GM13976 (cell line): ENCODE measurements at places on chromosomes 7 and 10.

- no peak for DNase-seq
These were observed 96.4 kb downstream of the CCSER2 start for GRCh38 chr10:84424731-84425167.

GRCh38 chr7:81162771-81163525 lies 244.1 kb upstream of the SEMA3C start:
- DNase-seq: no peak

- DNase-seq: no peak
These were observed 90.5 kb downstream of the TWIST1 start for GRCh38 chr7:19026888-19027287.

- DNase-seq: no peak
These were observed 90.7 kb downstream of the CELF2 start for GRCh38 chr10:11108356-11108755.

DNA sequence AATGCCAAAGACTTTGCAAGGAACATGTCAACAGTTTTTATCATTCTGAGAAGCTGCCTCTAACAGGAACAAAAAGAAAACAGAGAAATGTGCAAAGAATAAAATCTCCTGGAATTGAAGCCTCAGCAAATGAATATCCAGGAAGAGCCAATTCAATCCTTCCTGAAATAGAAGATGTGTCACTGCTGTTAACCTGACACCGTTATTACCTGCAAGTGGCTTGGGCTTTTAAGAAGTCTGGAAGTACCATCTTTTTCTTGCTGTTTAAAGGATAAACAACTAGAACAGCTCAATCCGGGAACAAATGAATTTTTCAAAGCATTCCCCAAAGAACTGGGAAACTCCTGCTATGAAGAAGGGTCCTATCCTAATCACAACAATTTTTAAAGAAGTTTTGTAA lies 434.8 kb downstream of the KCNMA1 start:
- DNase-seq: no peak

- no peak for DNase-seq
These were observed 208.8 kb downstream of the STK31 start for GRCh38 chr7:23918856-23919255.

DNA sequence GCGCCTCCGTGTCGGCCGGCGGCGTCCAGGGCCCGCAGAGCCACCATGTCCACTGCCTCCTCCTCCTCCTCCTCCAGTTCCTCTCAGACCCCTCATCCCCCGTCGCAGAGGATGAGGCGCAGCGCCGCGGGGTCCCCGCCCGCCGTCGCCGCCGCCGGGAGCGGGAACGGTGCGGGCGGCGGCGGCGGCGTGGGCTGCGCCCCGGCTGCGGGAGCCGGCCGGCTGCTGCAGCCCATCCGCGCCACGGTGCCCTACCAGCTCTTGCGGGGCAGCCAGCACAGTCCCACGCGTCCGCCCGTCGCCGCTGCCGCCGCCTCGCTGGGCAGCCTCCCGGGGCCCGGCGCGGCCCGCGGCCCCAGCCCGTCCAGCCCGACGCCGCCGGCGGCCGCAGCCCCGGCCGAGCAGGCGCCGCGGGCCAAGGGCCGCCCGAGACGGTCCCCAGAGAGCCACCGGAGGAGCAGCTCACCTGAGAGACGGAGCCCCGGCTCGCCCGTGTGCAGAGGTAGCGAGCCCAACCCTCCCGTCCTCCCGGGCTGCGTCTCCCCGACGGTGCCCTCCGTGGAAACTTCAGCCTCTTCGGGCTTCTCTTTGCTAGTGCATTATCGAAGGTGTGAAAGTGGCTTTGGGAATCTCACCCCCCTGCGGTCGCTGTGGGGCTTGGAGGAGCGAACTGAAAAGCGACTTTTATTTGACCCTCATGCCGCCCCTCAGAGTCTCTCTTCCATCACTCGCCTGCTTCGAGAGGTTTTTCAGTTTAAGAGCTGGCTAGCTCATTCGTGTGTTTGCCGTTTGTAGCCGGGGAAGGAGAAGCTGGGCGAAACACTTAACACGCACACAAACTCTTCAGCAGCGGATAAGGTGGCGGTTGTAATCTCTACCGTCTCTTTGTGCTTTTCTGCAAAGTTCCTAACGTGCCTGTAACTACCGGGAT lies 975 bp downstream of the GLCCI1 start:
- peak; percentile 30 for DNase-seq

- DNase-seq: no peak
These were observed 45.5 kb upstream of the PIK3CG start for GRCh38 chr7:106819546-106819945.

- DNase-seq: no peak
These were observed 19.8 kb upstream of the COL1A2 start for GRCh38 chr7:94374721-94375566.

DNA sequence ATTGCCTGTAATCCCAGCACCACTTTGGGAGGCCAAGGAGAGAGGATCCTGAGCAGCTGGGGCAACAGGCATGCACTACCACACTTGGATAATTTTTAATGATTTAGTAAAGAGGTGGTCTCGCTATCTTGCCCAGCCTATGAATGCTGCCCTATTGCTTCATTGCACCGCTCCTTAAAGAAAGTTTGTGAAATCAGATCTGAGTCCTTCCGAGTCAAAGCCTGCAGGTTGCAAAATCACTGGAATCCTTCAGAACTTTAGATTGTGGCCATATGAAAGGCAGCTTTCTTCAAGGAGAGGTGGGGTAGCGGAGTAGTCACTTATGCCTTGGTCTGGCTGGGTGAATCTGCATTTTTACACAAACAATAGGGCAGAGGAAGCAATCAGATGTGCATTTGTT lies 166.3 kb downstream of the ARHGAP12 start:
- no peak for DNase-seq

DNA sequence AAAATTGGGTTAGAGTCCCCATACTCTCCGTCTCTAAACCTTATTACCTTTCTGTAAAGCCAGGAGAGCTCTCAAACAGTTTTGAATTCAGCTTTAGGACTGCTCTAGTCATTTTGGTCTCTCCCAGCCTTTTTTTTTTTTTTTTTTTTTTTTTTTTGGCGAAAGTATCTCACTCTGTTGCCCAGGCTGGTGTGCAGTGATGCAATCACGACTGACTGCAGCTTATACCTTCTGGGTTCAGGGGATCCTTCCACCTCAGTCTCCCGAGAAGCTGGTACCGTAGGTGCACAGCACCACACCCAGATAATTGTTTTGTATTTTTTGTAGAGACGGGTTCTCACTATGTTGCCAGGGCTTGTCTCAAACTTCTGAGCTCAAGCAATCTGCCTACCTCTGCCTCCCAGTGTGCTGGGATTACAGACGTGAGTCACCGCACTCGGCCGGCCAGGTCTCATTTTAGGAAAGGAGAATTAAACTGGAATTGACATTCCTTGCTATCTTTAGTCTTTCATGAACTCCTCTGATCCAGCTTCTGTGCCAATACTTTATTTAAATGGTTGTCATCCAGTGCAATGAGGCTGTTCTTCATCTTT lies 31.4 kb upstream of the RSU1 start:
- DNase-seq: no peak

DNA sequence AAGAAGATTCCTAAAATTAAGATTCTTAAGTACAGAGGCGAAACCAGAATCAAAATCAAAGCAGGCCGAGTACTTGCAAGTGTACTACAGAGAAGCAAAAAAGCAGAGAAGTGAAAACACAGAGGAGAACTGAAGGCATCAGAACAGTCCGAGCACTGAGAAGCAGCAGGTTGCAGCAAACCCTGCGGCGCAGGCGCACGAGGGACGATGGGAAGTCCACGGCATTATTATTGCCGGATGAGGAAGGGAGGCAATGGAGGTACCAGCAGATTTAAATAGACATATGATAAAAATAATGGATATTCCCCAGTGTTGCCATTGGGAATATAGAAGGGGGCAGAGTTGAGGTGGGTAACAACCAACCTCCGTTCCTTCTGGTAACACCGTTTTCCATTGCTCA lies 7.2 kb upstream of the SPAM1 start:
- no peak for DNase-seq

DNA sequence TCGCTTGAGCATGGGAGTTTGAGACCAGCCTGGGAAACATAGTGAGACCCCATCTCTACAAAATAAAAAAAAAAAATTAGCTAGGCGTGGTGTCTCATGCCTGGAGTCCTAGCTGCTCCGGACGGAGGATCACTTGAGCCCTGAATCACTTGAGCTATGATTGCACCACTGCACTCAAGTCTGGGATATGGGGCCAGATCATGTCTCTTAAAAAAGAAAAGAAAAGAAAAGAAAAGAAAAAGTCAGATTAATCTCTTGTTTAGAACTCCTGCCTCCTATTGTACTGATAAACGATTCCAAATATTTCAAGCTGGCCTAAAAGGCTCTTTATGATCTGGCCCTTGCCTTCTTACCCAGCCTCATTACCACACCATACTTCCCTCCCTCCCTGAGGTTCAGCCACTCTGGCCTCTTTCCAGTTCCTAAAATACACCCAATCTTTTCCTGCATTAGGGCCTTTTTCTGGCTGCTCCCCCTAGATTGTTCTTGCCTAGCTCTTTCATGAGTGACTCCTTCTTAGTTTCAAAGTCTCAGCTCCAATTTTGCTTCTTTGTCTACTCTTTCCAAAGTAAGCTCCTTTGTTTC lies 41.7 kb downstream of the VCL start:
- no peak for DNase-seq

GRCh38 chr10:130545697-130546096 lies 409.5 kb downstream of the GLRX3 start:
- DNase-seq: no peak

DNA sequence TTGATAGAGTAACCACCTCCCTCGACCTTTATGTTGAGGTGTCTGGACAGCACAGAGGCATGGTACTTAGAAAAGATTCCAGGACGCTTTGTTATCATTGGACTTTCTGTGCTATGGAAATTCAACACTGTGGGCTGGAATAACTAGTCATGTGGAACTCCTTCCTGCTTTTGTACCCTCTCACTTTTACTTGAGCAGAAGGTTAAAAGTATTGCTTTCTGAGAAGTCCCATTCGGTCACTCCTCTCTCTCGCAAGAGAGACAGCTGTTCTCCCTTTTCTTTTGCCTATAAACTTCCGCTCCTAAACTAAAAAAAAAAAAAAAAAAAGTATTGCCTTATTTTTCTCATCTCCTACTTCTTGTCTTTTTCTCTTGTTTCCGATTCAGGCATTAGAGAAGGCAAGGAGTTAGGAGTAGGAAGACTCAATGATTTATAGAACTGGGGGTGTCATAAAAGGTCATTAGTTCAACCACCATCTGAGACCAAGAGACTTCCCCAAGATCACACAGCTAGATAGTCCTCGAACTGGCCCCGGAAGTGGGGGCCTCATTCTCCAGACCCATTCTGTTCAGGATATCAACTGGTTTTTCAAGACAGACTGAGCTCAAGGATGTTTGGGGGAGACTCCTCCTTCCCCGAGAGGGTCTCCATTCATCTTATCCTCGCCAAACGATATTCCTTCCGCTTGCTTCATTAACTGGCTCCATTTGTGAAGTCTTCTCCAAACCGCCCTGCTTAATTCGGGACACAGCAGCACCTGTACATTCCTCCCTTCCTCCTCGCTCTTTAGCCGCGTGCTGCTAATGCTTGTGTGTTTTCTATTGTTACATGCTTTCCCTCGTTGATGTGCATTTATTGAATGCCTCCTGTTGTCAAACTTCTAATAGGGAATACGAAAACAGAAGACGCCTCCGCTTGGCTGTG lies 995 bp upstream of the INPP5F start:
- peak; percentile 56 for DNase-seq

DNA sequence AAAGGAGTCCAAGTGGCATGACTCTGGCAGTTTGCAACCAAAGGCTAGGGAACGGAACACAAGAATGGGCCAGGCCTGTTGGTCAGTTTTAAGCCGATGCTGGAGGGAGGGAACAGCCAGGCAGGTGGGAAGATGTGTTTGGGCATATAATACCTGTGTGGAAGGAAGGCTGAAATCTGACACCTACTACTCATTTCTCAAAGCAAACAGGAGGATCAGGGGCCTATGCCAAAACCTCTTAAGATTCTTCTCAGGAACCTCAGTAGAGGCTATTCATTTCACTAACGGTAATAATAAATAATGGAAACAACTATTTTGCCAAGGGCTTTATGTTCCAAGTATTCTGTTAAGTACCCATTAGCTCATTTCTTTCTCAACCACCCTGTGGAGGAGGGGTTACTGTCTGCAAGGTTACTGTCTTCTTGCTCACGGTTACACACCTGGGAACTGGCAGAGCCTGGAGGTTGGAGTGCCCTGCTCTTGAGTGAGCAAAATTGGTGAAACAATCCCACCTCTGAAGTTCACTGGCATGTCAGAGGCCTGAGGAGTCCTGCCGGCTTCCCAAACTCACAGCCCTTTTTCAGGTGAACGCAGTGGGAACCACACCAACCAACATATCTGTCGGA lies 35.5 kb downstream of the GOT1 start:
- no peak for DNase-seq

DNA sequence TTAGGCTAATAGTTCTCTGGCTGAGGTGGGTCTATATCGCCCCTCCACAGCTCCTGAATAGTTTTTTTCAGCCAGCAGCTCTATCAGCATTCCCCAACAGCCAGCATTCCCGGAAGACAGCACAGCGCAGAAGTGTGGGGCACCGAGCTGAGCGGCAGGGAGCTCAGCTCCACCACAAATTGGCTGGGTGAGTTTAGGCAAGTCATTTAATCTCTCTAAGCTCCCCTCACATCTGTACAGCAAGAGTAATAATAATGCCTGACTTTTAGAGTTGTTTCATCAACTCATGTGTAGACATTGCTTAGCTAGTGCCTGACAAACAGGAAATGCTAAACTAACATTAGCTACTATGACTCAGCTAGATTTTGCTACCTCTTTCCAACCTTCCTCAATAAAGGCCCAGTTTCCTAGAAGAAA lies 247.9 kb upstream of the PTN start:
- no peak for DNase-seq
